ENCODE measurements at places on chromosomes 4 and X. TPM values are rescaled to one million over a fixed set of nuclear protein-coding genes. Genes with fewer than 3 reads are reported as not detected.

GRCh38 chrX:10160211-10160610, 3.4 kb downstream of the CLCN4 start:
- no peak for DNase-seq

- no peak for DNase-seq
Measured at GRCh38 chr4:120286813-120287212, 220.2 kb upstream of the MAD2L1 start.

DNA sequence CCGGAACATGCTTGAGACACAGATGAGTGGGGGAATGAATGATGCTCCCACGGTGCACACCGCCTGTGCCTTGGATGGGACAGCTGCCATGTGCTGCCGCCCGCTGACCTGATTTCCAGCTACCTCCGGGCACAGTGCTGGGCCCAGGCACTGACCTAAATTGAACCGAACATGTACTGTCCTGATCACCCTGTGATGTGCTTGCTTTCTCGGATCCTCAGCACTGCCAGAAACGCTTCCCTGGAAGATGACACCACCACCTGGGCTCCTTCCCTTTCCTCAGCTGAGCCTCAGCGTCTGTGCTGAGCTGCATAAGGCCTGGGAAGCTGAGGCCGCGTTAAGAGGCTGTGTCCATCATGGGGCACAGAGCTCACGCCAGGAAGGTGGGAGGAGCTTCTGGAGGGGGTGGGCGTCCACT, 39.3 kb upstream of the MXD4 start:
- no peak for DNase-seq

Gene MAD2L1
- 83.2 TPM for total RNA-seq

GRCh38 chr4:9758641-9759317, 22.7 kb upstream of the DRD5 start:
- no peak for DNase-seq

DNA sequence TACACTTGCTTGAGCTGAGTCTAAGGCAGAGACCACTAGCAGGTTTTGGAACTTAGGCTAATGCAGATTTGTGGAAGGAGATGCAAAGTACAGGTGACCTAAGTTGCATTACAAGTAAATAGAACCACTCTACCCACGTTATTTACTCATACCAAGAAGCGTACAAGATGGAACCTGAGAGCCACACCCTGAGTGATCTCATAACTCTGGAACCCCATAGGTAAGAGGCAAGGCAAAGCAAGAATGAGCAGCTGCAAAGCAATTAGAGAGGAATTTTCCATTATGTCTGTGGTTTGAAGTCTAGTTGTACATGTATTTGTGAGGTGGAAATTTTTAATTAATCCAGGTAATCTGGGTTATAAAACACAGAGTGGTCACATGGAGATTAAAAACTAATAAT, 55.4 kb downstream of the CC2D2A start:
- no peak for DNase-seq
